ENCODE measurements at places on chromosomes 5 and 9.

DNA sequence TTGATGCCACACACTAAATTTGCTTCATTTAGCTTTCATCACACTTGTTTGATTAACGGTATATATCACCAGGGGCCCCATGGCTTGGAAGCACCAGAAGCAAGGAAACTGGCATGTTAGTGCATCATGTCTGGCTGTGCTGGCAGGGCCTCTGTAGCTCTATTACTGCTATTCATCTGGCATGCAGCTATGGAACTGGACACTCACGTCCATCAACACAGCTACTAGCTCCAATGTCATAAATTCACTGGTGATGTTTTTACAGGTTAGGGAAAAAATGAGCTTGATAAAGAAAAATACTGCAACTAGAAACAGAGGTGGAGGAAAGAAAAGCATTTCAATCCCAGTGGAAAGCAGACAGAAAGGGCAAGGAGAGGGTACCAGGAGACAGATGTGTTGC is 343.2 kb downstream of the DEPDC1B start:
- no peak for DNase-seq
- no peak overlapping the region for H3K4me3 ChIP-seq
- H3K36me3 ChIP-seq: no peaks in the 10 kb centered on the region
- H3K4me1 ChIP-seq: no peaks in the 10 kb centered on the region
- no peaks in the 10 kb centered on the region for H3K27me3 ChIP-seq
- no peak overlapping the region for H3K27ac ChIP-seq

DNA sequence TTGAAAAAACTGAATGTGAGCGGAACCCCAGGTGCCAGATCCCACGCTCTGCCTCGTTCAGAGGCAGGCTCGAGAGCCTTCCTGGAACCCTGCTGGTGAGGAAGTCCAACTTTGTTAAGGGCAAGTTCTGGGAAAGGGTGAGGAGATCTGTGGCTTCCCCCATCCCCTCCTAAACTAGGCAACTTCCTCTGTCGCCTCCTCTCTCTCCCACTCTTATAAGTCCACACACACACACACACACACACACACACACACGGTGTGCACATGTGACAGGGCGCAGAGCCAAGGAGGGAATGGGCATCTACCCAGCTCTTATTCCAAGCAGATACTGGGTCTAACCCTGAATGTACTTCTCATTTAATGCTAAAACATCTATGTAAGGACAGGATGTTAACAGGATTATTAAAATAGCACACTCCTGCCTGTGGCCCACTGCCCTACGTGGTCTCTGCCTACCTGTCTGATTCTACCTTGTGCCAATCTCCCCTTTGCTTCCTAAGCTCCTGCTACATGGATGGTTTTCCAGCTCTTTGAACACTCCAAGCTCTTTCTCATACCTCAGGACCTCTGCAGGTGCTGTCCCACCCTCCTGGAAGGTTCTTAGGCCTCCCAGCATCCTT is 72.4 kb upstream of the FBXW11 start:
- DNase-seq: no peak
- H3K27ac ChIP-seq: no peak overlapping the region
- no peaks in the 10 kb centered on the region for H3K36me3 ChIP-seq

GRCh38 chr5:55993013-55993412 is 1.8 kb downstream of the IL6ST start:
- no peaks in the 10 kb centered on the region for H3K27me3 ChIP-seq
- DNase-seq: no peak
- peaks cover 7% of the 10 kb centered on the region for H3K4me1 ChIP-seq
- peak overlapping the region; percentile 92 for H3K4me3 ChIP-seq
- H3K27ac ChIP-seq: peak overlapping the region; percentile 99

DNA sequence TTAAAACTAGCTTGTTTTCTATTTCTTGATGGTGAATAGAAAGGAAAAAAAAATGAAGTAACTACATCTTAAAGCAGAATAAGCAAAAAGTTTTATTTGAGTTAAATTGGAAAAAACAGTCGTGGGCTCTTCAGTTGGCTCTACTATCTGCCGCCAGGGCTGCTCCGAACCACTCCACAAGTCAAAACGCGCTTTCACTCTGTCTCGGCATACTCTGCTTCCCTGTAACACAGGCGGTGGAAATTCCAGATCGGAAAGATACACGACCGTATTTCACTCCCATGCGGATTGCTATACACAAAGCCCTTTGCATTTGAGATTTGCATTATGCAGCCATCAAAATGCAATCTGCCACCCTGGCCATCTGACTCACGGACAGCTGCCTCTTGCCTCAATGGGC is 505.6 kb downstream of the IRX1 start:
- no peak for DNase-seq
- no peaks in the 10 kb centered on the region for H3K36me3 ChIP-seq
- no peak overlapping the region for H3K4me3 ChIP-seq

DNA sequence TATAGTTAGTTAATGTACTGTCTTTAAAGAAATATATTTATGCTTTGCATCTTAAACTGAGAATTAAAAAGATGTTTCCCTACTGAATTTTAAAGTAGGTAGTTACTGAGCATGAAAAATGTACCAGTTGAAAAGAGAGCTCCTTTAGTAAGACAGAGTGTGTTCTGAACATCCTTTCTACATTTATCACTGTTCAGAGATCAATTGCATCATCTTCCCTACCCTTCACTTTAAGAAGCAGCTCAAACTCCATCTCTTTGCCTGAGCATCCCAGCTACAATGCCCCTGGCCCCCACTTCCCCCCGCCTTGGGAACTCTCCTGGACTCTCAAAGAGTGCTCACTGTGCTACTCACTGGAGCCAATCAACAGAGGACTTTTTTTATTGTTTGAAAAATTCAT is 164.7 kb downstream of the GNAQ start:
- no peaks in the 10 kb centered on the region for H3K27me3 ChIP-seq
- H3K4me1 ChIP-seq: no peaks in the 10 kb centered on the region
- no peak overlapping the region for H3K27ac ChIP-seq
- H3K4me3 ChIP-seq: no peak overlapping the region
- no peak for DNase-seq
- H3K36me3 ChIP-seq: no peaks in the 10 kb centered on the region

GRCh38 chr5:123448017-123448617 is 24.9 kb upstream of the CEP120 start:
- no peaks in the 10 kb centered on the region for H3K36me3 ChIP-seq
- H3K27ac ChIP-seq: no peak overlapping the region
- DNase-seq: no peak
- no peak overlapping the region for H3K4me3 ChIP-seq
- H3K4me1 ChIP-seq: no peaks in the 10 kb centered on the region

DNA sequence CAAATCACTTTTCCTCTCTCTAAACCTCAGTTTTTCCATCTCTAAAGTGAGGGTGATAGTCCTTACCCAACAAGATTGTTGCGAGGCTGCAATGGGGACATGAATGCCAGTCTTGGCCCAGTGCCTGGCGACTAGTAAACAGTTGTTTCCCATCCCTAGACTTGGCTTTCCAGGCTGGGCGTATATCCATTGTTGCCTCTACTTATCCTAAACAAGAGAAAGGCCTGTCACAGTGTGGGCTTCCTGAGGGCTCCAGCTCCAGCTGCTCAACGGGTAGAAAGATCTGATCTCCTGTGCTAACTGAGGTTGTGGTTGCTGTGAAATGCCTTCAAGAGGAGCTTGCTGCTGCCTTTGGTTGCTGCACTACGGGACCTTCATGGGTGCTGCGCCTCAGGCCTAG is 142.0 kb downstream of the NSG2 start:
- no peaks in the 10 kb centered on the region for H3K36me3 ChIP-seq
- peaks cover 5% of the 10 kb centered on the region for H3K27me3 ChIP-seq
- no peak overlapping the region for H3K27ac ChIP-seq
- H3K4me3 ChIP-seq: no peak overlapping the region

Measured in breast epithelium (tissue), 4 donors.